ENCODE measurements at places on chromosomes 7 and 10.

DNA sequence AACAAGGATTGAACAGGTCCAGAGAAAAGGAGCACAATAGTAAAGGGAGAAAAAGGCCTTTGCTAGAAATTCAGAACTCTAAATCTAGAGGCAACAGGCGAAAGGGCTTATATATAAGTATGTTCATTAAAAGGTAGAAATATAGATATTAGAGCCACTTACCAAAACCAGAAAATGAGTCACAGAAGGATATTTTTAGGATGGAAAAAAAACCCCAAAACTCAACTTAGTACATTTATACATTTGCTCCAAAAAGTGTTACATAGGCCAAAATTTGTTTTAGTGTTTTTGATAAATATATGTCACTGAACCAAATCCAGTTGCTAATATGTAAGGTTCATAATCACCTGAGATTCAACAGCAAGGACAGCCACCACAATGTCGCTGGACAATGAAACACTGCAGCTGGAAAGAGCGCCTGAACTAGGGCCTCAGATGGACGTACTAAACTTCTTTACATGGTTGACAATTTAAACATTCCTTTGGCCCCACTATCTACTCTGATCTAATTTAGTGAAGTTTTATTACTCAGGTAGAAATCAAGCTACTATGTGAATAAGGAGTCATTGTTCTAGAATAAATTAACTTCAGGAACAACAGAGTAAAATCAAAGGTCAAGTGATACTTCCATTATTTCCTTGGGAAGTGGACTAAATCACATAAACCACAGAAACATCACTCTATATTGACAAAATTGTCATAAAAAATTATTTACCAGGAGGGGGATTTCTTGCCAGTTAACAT lies 10.9 kb downstream of the FAM3C start:
- DNase-seq: no peak
- H3K27ac ChIP-seq: no peak overlapping the region
- no peaks in the 10 kb centered on the region for H3K27me3 ChIP-seq
- no peaks in the 10 kb centered on the region for H3K36me3 ChIP-seq
- no peaks in the 10 kb centered on the region for H3K4me1 ChIP-seq
- no peak overlapping the region for H3K4me3 ChIP-seq

- no peaks in the 10 kb centered on the region for H3K4me1 ChIP-seq
- no peaks in the 10 kb centered on the region for H3K27me3 ChIP-seq
- H3K4me3 ChIP-seq: no peak overlapping the region
- no peak overlapping the region for H3K27ac ChIP-seq
- H3K36me3 ChIP-seq: no peaks in the 10 kb centered on the region
- DNase-seq: no peak
Observed at GRCh38 chr10:792792-793100, 103.3 kb upstream of the DIP2C start.

DNA sequence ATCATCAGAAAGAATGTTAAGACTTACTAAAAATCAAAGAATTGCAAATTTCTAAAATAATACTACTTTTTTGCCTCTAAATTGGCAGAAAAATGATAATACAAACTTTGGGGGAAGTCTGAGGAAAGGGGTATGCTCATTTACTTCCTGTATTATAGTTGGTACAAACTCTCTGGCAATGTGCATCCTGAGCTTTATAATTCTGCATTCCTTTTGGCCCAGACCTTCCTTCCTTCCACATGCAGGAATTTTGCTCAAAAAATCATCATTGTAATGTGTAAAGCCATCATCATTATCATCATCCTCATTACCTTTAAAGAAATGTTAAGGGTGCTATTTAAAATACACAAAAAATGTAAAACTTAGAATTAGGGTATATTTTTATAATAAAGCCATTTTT lies 148.5 kb downstream of the ZNF438 start:
- H3K27ac ChIP-seq: no peak overlapping the region
- no peak for DNase-seq
- H3K4me1 ChIP-seq: no peaks in the 10 kb centered on the region
- no peaks in the 10 kb centered on the region for H3K36me3 ChIP-seq
- H3K27me3 ChIP-seq: no peaks in the 10 kb centered on the region
- H3K4me3 ChIP-seq: no peak overlapping the region

GRCh38 chr10:17963431-17963830 lies 11.7 kb downstream of the SLC39A12 start:
- H3K4me3 ChIP-seq: no peak overlapping the region
- no peaks in the 10 kb centered on the region for H3K4me1 ChIP-seq
- H3K27me3 ChIP-seq: no peaks in the 10 kb centered on the region
- DNase-seq: no peak
- no peak overlapping the region for H3K27ac ChIP-seq
- H3K36me3 ChIP-seq: no peaks in the 10 kb centered on the region

- no peaks in the 10 kb centered on the region for H3K4me1 ChIP-seq
- H3K4me3 ChIP-seq: no peak overlapping the region
- no peak for DNase-seq
Observed at GRCh38 chr10:14658331-14659127, 116.2 kb downstream of the FAM107B start.

GRCh38 chr7:90411510-90411909 lies 8.2 kb downstream of the CLDN12 start:
- no peaks in the 10 kb centered on the region for H3K4me1 ChIP-seq
- peaks cover 2% of the 10 kb centered on the region for H3K36me3 ChIP-seq
- no peaks in the 10 kb centered on the region for H3K27me3 ChIP-seq

- no peak overlapping the region for H3K4me3 ChIP-seq
- H3K27me3 ChIP-seq: no peaks in the 10 kb centered on the region
- H3K4me1 ChIP-seq: 0 out of 2 replicates have a peak, but pooled peaks cover under 1% of the 10 kb centered on the region
- no peak for DNase-seq
- H3K36me3 ChIP-seq: 0 out of 2 replicates have a peak, but pooled peaks cover 3% of the 10 kb centered on the region
- no peak overlapping the region for H3K27ac ChIP-seq
Observed at GRCh38 chr10:132595854-132596253, 58.3 kb downstream of the INPP5A start.

GRCh38 chr7:132866144-132866531 lies 215.8 kb downstream of the CHCHD3 start:
- DNase-seq: no peak
- no peak overlapping the region for H3K27ac ChIP-seq
- H3K4me1 ChIP-seq: no peaks in the 10 kb centered on the region

DNA sequence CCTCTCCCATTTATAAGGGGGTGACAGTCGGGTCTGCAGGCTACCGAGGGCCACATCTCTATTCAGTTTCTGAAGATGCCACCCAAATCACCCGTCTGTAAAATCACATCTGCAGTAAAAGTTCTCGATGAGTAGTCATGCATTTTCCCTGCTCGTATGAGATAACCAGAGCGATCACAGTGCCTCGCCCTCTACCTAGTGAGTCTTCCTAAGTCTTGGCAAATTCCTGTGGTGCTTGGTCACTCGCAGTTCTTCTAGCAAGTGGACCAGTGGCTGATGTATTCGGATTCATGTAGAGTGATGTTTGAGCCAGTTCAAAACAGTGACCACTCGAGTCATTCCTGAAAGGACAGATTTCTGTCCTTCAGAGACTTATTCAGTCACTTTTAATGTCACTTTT lies 44.9 kb downstream of the INSYN2A start:
- no peak for DNase-seq
- peaks cover 8% of the 10 kb centered on the region for H3K4me1 ChIP-seq
- no peaks in the 10 kb centered on the region for H3K27me3 ChIP-seq

DNA sequence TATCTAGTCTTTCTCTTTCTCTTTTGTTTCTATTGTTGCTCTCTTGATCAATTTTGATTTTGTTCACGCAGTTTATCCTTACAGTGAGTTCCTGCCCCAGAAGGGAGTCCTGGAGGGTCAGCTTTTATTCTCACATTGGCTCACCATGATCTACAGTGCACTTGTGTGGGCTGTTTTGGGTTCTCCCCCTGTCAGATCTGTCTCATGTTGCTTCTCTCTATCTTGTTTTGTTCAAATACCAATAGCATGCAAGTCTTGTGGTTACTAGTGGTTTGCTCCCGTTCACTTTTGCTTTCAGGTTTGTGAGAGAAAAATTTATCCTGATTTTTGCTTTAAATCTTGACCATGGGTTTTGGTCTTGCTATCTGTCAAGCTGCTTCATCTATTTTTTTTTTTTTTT lies 74.3 kb downstream of the PTN start:
- H3K36me3 ChIP-seq: no peaks in the 10 kb centered on the region
- no peaks in the 10 kb centered on the region for H3K27me3 ChIP-seq
- no peak overlapping the region for H3K4me3 ChIP-seq
- H3K27ac ChIP-seq: no peak overlapping the region

DNA sequence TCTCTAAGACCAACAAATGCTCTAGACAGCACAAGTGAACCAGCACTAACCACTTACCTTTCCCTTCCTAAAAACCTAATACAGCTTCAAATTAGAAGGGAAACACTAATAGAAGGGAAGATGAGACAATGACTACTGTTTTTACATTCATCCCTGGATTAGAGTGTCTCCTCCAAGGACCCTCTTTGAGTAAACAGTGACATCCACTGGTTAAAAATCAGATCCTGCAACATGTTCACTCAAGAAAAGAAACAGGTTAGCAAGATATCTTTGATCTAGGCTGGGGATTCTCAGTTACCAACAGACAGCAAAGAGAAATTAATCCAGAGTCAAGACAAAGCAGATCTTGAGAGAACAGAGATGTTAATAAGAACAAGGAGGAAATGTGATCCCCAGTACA lies 177.7 kb upstream of the GHITM start:
- H3K27ac ChIP-seq: no peak overlapping the region
- H3K4me3 ChIP-seq: no peak overlapping the region
- no peaks in the 10 kb centered on the region for H3K36me3 ChIP-seq
- no peak for DNase-seq
- H3K4me1 ChIP-seq: peaks cover 7% of the 10 kb centered on the region

DNA sequence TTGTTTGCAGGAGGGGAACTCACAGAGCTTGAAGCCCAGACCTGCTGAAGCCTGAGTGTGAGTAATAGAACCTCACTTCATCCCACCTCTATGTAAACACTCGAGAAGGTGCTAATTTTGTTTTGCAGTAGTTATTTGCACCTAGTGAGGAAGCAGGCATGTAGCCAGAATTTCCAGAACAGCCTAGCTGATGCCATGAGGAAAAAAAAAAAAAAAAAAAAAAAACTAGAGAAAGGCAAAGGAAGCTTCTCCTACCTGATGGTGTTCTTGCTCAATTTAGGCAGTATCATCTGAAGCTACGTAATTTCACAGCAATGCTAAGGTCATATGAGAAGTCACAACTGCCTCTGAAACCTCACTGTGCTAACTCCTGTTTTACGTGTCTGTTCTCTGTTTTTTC lies 13.6 kb upstream of the GPR37 start:
- 0 out of 2 replicates have a peak, but pooled peaks cover 1% of the 10 kb centered on the region for H3K4me1 ChIP-seq
- no peaks in the 10 kb centered on the region for H3K27me3 ChIP-seq
- no peak overlapping the region for H3K4me3 ChIP-seq
- no peak for DNase-seq
- no peak overlapping the region for H3K27ac ChIP-seq

- H3K4me3 ChIP-seq: no peak overlapping the region
- no peaks in the 10 kb centered on the region for H3K4me1 ChIP-seq
- DNase-seq: no peak
- H3K36me3 ChIP-seq: no peaks in the 10 kb centered on the region
Observed at GRCh38 chr10:130483691-130484467, 347.7 kb downstream of the GLRX3 start.

DNA sequence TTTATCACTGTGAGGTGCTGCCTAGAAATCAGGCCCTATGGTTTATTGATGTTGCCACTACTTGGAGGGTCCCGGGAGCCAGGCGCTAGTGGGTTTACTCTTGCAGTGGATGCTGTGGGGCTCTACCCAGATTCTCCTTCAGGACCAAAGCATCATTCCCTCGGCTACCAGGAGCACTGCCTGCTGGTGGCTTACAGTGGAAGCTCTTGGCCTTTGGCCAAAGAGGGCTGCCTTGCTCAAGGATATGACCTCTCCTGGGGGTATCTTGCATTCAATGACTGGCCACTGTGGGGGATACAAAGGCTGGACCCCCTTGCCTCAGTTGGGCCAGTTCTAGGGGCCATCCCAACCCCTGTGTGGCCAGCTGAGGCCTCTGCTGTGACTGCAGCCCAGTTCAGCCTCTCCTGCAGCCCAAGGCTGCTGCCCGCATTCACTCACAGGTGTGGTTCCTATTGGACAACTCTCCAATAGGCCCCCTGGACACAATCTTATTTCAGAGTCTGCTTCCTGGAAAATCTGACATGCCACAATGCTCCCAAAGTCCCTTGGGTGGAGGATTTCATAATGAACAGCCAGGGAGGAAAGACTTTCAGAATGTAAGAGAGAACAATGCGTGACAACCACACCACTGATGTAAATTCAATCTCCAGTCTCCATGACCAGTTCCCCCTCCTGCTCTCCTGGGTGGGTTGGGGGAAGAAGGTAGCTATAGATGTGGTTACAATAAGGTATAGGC lies 196.3 kb downstream of the SNX10 start:
- DNase-seq: no peak
- no peaks in the 10 kb centered on the region for H3K4me1 ChIP-seq
- H3K27ac ChIP-seq: no peak overlapping the region
- no peaks in the 10 kb centered on the region for H3K36me3 ChIP-seq

DNA sequence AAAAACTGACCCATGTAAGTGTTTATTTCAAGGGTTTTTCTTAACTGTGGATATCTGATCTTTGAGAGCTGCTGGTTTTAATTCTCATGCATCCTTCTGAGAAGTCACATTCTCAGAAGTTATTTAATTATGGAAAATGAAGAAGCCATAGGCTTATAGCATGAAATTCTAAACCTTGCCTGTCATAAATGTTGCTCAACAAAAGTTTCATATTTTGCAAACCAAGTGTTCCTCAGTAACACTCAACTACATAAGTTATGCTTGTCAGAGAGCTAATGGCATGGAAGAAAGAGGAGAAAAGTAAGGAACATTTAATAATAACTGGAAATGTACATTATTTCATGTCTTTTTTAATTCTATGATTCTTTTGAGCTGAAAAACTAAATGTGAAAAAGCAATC lies 78.6 kb upstream of the MPP7 start:
- H3K27ac ChIP-seq: no peak overlapping the region
- no peaks in the 10 kb centered on the region for H3K4me1 ChIP-seq
- no peak overlapping the region for H3K4me3 ChIP-seq
- no peaks in the 10 kb centered on the region for H3K27me3 ChIP-seq
- no peaks in the 10 kb centered on the region for H3K36me3 ChIP-seq

GRCh38 chr7:24971333-24972165 lies 8.4 kb downstream of the OSBPL3 start:
- H3K4me3 ChIP-seq: no peak overlapping the region
- no peaks in the 10 kb centered on the region for H3K27me3 ChIP-seq
- H3K36me3 ChIP-seq: no peaks in the 10 kb centered on the region
- no peak overlapping the region for H3K27ac ChIP-seq
- DNase-seq: no peak

- H3K27me3 ChIP-seq: no peaks in the 10 kb centered on the region
- no peak overlapping the region for H3K27ac ChIP-seq
- H3K36me3 ChIP-seq: no peaks in the 10 kb centered on the region
Observed at GRCh38 chr10:69281507-69282413, 3.5 kb downstream of the HK1 start.

All from iPS DF 6.9 (cell line).